ENCODE measurements at places on chromosomes 13 and 19.

DNA sequence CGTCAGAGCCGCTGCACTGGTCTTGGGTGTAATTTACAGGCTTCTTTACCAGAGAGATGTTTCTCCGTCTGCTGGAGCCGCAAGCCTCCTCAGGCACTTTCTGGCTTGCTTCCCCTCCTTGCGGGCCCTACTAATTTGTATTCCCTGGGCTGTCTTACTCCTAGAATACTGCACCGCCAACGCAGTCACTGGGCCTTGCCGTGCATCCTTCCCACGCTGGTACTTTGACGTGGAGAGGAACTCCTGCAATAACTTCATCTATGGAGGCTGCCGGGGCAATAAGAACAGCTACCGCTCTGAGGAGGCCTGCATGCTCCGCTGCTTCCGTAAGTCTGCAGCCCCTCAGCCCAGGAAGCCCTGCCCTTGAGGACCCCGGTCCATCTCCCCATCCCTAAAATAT, 14.1 kb upstream of the C19orf33 start:
- no peak for DNase-seq

DNA sequence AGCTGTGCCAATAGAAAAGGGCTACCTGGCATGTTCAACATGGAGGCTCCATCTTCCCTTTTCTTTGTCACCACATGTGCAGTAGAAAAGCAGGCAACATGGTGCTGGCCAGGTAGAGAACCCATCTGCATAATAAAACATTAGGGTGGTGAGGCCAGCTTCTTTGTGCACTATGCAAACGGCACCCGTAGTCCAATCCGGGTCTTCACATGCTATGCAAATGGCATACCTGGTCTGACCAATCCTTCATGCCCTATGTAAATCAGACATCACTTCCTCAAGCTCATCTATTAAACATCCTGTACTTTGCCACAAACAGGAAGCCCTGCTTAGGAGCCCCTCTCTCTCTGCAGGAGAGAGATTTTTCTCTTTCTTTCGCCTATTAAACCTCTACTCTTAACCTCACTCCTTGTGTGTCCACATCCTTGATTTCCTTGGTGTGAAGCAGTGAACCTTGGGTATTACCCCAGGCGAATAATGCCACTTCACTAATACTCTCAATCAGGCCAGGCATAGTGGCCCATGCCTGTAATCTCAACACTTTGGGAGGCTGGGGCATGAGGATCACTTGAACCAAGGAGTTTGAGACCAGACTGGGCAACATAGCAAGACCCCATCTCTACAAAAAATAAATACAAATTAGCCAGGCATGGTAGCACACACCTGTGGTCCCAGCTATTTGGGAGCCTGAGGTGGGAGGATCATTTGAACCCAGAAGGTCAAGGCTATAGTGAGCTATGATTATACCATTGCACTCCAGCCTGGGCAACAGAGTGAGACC, 111.3 kb upstream of the MRI1 start:
- DNase-seq, result no peak

DNA sequence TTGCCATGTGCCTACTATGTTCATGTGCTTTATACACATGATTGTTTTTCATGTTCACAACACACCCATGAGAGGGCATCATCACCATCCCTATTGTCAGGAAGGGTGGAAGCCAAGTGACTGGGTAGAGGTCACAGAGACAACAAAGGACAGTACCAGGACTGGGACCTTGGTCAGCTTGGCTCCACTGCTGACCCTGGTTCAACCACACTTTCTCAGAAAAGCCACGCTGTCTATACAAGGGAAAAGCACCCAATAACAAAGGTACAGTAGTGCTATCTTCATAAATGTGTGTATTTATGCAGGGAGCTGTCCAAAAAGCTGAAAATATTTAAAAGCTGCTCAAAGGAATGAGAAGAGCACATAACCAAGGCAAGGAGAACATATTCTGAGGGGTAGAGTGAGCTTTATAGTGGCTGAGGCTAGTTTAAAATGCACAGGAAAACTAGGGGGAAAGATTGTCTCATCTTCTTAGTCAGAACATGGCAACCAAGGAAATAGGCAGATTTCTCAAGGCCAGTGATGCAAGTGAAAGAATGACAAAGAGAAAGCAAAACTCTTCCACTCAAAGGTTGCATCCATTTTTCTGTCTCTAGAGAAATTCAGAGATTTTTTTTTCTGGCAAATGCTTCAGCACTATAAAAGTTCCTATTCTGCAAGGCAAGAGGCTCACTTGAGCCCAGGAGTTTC, 415.0 kb downstream of the FOXO1 start:
- no peak for DNase-seq

DNA sequence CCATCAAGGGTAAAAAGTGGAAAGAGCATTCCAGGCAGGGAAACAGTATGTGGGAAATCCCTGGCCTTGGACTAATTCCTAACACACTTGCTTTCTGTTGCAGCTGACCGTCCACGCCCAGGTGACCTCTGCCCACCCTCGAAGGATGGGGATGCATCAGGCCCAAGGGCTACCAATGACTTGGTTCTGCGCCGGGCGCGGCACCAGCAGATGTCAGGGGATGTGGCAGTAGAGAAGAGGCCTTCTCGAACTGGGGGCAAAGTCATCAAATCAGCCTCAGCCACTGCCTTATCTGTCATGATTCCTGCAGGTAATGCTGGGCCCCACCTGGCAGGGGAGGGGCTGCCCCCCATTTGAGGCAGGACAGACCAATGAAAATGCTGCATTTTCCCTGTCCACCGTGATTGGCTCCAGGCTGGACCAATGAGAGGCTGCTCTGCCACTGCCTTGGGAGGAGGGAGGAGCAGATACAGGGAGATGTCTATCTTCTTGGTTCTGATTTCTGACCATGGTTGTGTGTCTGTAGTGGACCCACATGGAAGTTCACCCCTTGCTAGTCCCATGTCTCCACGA, 12.6 kb downstream of the DNASE2 start:
- DNase-seq, result no peak

- no peak for DNase-seq
Observed at GRCh38 chr19:35392742-35393715, 22.2 kb downstream of the GPR42 start.

GRCh38 chr19:47047763-47048405, 540 bp downstream of the TMEM160 start:
- DNase-seq, result peak; percentile 78

- no peak for DNase-seq
Observed at GRCh38 chr19:48085904-48086864, 24.4 kb downstream of the PLA2G4C start.

- DNase-seq, result no peak
Observed at GRCh38 chr19:47794526-47794925, 9.8 kb downstream of the TPRX1 start.

DNA sequence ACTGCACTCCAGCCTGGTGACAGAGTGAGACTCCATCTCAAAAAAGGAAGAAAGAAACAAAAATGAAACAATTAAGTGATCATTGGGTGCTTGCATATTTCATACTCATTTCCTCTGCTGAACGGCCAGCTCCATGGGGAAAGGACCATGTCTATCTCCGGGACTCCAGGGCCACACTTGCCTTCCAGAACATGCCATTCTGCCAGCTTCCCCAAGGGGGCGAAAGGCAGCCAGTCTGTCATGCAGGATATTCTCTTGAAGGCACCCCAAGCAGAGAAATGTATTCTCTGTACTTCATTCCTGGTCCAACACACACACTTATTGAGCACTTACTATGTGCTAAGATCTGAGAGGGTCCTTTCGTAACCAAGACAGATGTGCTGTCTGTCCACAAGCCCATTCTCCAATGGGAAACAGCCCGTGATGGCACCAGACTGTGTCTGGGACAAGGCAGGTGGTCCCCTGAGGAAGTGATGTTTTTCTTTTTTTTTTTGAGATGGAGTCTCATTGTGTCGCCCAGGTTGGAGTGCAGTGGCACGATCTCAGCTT, 10.2 kb upstream of the CARM1 start:
- peak; percentile 60 for DNase-seq

DNA sequence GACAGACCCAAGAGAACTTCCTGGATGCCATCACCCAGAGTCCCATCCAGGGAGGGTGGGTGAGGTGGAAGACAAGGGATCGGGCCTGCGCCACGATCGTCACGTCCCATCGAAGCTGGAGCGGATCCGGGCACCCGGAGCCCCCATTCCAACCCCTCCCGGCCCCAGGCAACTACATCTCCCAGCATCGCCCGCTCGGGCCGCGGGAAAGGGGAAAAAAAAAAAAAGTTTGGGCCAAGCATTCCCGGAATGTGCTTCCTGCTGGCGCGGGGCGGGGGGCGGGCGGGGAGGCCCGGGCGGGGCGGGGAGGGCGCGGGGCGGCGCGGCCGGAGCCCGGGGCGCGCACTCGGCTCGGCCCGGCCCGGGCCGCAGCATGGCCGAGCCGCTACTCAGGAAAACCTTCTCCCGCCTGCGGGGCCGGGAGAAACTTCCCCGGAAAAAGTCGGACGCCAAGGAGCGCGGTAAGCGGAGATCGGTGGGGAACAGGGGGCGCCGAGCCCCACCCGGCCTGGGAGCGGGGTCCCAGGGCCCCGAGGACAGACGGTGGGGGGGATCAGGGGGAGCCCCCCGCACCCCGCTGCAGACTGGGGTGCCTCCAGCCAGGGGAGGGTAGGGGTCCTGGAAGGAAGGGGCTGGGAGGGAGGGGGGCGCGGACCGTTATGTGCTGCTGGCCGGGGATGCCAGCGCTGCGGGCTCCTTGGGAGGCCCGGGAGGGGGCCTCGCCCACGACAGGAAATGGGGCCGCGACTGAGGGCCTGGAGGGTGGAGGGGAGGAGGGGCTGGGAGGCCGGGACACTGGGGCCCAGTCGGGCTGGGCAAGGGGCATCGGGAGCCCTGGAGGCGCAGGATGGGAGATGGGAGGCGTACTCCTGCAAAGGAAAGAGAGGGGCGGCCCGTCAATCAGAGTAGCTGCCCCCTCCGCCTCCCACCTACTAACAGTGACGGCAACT, at the start of gene SYDE1:
Gene SYDE1, plus strand, starts transcription at position 341 of the 950 bp plus-strand sequence. Its CDS starts 33 bp downstream, at position 374.
- no peak for DNase-seq

GRCh38 chr19:1624458-1624857, 19.2 kb upstream of the UQCR11 start:
- DNase-seq, result peak; percentile 77

GRCh38 chr13:64937302-64937701, 2292.8 kb downstream of the PCDH9 start:
- no peak for DNase-seq

GRCh38 chr13:75656425-75656989, 20.4 kb downstream of the LMO7 start:
- no peak for DNase-seq

- DNase-seq, result no peak
Observed at GRCh38 chr13:24224232-24224680, 63.7 kb downstream of the SPATA13 start.

DNA sequence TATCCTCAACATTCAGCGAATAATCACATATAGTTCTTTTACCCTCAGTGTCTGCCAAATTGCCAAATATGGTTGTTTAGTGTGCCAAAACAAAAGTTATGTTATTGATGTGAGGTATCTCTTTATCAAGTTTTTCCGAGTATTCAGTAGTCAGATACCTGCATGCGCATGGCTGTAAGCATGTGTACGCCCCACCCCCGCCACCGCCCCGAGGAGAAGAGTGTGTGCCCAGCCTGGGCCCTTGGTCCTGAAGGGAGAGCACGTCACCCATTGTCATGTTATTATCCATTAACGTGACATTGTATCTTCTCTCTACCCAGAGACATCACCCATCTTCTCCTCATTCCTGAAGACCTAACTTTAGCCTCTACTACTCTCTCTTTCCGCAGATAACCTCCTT, 147.0 kb downstream of the SHISA2 start:
- DNase-seq, result no peak

- no peak for DNase-seq
Observed at GRCh38 chr19:18735324-18735723, 51.8 kb downstream of the CRTC1 start.

DNA sequence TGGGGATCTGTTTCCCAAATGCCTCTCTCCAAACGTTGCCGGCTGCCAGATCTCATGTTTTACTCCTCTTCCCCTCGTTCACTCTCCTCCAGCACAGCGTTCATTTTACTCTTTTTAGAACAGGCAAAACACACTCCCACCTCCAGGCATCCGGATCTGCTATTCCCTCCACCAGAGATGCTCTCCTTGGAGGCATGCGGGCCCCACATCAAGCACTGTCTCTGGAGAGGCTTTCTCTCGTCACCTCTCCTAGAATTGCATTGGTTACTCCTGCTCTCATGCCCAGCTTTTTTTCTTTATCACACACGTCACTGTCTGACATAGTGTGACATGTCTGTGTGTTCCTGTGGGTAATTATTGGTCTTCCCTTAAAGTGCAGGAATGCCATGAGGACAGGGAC, 20.1 kb upstream of the MYADM start:
- DNase-seq, result no peak

DNA sequence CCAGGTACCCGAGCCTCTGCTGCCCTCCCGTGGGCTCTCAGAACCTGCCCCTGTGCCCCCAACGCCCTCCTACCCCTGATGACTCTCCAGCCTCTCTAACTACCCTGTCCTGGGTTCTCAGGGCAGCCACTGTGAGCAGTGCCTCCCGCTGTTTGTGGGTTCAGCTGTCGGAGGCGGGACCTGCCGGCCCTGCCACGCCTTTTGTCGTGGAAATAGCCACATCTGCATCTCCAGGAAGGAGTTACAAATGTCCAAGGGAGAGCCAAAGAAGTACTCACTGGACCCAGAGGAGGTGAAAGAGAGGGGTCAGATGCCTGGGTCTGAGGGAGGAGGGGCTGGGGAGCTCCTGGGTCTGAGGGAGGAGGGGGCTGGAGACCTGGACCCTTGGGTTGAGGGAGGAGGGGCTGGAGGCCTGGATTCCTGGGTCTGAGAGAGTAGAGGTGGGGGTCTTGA, 20.0 kb downstream of the CNFN start:
- no peak for DNase-seq

DNA sequence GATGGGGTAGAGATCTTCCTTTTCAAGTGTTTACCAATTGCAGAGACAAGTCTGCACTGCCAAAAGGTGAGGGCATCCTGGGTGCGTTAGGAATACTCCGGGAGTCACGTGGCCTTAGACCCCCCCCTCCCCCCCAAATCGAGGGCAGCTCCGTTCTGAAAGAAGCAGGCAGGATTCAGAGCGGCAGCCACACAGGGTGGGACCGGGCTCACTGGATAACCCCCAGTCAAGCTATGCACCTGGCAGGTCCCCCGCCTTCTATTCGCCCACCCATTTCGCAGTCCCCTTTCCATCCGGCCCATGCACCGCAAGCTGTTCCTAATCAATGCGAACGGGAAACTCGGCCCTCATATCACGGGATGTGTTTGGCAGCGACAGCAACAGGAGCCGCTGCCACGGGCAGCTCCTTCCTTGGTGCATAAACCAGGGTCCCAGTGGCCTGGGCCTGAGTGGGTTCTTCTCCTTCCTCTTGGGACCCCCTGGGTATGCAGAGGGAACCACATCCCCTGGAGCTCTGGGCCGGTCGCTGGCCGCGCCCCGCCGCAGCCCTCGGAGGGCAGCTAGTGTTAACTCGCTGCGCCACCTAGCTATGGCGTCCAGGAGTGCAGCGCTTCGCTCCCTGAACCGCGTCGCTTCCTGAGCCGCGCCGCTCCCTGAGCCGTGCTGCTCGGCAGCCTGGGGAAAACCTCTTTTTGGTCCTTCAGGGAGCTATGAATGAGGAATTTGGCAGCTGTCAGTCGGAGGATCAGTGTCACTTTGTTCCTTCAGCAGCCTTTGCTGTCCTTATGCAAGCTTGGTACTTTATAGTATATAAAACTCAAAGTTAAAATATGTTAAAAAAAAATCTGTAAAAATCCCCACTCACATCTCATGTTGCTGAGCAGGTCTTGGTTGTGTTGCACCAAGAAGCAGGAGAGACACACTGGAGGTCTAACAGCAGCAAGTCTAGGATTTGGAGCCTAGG, 41.4 kb downstream of the LYL1 start:
- DNase-seq, result peak; percentile 91

GRCh38 chr13:112169941-112170822, 103.2 kb downstream of the SOX1 start:
- DNase-seq, result no peak

GRCh38 chr13:64327505-64328194, 2902.5 kb downstream of the PCDH9 start:
- DNase-seq, result no peak

Data from hematopoietic multipotent progenitor cell treated with erythropoietin and hydrocortisone succinate and interleukin-3 and kit ligand, for 15 days (in vitro differentiated cells).